ENCODE measurements at places on chromosomes 7 and 10.

DNA sequence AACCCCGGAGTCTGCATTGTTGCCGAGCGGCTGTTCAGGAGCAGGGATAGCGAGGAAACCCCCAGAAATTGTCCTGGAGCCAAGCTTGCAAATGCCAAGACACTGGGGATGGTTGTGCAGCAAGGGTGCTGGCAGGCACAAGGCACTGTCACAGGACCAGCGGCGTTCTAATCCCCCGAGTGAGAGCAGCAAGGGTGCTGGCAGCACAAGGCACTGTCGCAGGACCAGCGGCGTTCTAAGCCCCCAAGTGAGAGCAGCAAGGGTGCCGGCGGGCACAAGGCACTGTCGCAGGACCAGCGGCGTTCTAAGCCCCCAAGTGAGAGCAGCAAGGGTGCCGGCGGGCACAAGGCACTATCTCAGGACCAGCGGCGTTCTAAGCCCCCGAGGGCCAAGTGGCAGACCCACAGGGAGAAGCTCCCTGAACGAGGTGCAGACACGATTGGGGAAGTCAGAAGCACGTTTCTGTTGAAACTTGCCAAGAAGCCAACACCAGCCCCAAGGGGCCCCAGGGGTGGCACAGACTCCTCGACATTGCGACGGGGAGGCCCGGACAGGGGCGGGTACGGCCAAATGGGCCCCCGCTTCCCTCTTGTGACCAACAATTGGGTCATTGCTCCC is 40.4 kb upstream of the INPP5A start:
- no peak for DNase-seq

DNA sequence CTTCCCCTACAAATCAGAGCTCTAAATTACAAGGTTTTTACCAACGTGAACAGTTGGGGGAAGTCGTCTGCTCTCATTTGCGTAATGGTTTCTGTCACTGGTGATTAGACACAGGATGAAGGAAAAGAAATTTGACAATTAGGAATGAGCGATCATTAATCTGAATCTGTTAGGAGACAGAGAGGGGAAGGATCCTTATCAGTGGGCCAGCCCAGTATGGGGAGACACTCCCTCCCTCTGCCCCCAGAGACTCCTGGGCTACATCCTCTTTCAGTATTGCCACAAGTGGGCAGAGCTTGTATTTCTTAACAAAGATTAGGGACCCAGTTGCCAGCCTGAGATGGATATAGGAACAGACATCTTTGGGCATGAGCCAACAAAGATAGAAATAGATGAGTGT is 15.5 kb downstream of the HIF1AN start:
- DNase-seq = no peak

- no peak for DNase-seq
Observed at GRCh38 chr10:61188101-61188500, 244.1 kb upstream of the RHOBTB1 start.

DNA sequence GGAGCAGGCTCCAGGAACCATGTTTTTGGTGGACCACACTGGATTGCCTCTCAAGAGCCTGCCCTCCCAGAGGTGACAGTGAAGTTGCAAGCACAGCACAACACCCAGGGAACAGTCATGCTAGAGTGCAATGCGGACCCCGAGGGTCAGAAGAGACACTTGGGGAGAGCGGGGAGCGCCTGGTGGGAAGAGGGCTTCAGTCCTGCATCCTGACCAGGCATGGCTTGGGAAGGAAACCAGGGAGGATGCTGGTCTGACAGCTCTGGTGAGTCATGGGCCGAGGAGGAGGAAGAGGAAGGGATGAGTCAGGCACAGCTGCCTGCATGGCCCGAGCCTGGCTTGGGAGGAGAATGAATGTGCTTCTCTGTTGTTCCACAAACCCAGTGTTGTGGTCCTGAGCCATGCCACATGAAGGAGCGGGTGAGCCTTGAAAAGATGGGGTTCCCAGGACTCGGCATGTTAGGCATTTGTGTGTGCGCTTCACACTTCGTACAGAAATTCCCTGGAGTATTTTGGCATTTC is 29.5 kb upstream of the ANKRD2 start:
- DNase-seq = peak; percentile 87

- peak; percentile 53 for DNase-seq
Observed at GRCh38 chr10:78139341-78139740, 105.7 kb downstream of the RPS24 start.

DNA sequence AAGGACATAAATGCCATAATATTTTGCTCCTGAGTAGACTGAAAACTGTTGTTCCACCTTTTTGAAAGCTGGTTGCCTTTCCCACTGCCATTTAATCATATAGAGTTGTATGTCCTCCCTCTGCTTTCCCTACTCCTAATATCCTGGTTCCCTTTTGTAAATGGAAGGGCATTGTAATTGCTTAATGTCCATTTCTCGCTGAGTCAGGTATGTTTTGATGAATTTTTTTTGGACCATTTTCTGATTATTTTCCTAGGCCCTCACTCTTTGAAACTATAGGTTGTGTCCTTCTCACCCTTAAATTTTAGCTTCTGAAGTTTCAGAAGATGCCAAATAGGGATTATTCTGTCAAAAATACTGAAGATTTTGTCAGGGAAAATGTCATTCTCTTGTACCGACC is 45.5 kb downstream of the WAC start:
- DNase-seq = no peak

- peak; percentile 59 for DNase-seq
Observed at GRCh38 chr10:18164093-18164492, 23.9 kb downstream of the CACNB2 start.

DNA sequence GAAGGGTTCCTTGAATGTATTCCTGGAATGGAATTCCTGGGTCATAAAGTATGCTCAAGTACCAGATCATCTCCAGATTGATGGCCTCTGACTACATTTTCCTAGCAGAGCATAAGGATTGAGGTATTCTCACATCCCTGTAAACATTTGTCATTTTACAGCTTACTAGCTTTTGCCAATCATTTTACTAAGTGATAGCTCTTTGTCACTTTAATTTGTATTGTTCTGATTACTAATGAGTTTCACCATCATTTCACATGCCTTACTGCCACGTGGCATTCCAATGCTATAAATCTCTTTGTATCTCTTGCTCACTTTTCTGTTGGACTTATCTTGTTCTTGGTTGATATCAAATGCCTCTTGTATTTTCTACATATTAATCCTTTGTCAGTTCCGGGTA is 68.6 kb upstream of the CACNB2 start:
- DNase-seq = no peak

- no peak for DNase-seq
Observed at GRCh38 chr7:138595454-138595853, 105.7 kb downstream of the SVOPL start.

- no peak for DNase-seq
Observed at GRCh38 chr7:36315309-36315944, 74.2 kb upstream of the ANLN start.

GRCh38 chr7:133020496-133020895 is 61.4 kb downstream of the CHCHD3 start:
- DNase-seq = no peak

DNA sequence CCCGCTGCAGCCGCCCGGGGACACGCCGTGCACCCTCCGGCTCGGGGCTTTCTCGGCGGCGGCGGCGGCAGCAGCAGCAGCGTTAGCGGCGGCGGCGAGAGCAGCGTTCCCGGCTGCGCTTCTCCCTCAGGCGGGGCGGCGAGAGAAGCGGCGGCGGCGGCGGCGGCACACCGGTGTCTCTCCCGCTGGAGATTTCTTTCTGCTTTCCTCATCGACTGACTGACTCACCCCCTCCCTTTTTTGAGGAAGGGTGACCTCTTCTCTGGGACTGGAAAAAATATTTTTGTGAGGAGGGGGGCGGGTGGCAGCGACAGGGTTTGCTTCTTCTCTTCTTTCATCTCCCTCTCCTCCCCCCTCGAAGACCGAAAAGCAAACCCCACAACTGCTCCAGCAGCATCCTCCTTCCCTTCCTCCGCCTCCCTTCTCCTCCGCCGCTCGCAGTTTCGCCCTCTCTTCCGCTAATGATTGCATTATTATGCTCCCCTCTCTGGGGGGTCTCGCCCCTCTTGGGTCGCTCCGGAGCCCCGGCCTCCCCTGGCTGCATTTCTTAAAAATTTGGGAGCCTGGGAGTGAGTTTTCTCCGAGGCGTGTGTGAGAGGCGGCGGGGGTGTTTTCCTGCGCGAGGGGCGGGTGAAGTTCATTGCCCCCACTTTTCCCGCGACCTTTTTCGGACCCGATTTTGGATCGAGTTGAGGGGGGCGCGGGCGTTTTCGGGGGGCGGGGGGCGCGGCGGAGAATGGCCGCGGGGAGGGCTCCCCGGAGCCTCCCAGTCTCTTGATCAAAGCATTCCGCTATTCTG is 411 bp downstream of the AUTS2 start:
- DNase-seq = peak; percentile 83
